Midbrain (tissue), 1 donor: ENCODE measurements at places on chromosomes 13 and 19.
A peak's percentile ranks its signal among the peaks of the same experiment; 100 is the strongest.

- peak; percentile 39 for DNase-seq
Observed at GRCh38 chr13:80361883-80362327, 21.0 kb upstream of the SPRY2 start.

DNA sequence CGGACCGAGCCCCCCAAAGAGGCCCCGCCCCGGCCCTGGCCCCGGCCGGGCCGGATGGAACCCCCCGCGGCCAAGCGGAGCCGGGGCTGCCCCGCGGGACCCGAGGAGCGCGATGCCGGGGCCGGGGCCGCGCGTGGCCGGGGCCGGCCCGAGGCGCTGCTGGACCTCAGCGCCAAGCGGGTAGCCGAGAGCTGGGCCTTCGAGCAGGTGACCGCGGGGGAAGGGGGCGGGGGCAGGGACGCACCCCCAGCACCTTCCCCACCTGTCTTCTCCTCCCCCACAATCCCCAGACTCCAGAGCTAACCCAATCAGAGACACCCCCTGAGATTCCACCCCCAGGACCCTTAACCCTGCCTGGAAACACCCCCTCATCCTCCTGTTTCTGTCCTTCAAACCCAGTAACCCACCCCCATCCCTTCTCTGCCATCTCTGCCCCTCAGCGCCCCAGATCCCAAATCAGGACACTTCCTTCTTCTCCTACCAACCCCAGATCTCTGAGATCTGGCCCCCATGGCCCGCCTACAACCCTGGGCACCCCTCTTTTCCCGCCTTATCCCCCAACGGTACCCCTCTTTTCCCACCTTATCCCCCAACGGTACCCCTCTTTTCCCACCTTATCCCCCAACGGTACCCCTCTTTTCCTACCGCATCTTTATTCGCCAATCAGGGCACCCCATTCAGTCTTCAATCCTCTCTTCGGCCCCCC is 505 bp downstream of the ZSWIM4 start:
- DNase-seq: no peak

DNA sequence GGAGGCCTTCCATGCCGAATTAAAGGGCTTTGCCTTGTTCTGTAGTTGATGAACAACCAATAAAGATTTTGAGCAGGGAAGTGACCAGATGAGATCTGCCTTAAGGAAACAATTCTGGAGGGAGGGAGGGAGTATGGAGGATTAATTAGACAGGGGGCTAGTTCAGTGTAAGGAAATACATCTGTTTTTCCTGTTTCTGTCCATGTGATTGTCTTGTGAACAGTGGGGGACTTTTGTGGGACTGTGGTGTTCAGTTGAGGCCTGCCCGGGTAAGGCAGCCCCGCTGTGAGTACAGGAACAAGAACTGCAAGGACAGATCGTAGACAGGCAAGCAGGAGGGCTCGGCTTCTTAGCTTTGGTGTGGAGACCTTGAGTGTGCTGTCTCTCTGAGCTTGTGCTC is 59.0 kb downstream of the DGKH start:
- no peak for DNase-seq

DNA sequence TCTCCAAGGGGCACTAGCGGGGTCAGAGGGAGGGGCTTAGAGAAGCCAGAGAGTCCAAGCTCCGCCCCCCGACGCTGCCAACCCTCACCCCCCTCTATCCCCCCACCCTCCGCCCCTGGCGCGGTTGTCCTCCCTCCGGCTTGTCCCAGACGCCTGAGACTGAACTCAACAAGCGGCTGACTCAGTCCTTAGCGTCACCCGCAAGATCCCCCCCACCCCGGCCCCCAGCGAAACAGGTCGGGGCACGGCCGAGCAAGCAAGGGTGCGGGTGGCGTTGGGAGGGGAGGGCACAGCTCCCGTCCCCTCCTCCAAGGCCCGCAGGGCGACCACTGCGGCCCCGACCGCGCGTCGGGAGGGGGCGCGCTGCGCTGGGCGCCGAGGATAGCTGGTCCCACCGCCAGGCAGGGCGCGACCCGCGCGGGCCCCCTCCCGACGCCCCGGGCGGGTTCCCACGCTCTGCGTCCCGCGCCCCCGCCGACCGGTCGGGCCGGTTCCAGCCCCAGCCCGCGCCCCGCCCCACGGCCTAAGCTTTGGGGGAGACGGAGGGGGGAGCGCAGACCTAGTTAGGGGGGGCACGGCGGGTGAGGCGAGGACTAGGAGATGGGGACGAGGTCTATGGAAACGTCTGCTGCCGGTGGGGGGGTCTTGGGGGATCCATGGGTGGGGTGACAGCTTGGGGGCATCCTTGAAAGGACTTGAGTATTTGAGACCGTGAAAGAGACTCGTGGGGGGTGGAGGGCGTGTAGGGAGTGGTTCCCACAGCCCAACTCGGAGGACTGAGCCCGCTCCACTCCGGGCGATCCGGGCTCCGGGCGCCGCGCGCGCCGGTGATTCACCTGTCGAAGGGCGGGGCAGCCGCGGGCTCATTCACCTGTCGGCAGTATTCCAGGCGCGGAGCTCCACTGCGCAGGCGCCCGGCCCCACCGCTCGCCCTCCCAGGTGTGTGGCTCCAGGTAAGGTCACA is 5.1 kb downstream of the NOTCH3 start:
- DNase-seq: no peak

DNA sequence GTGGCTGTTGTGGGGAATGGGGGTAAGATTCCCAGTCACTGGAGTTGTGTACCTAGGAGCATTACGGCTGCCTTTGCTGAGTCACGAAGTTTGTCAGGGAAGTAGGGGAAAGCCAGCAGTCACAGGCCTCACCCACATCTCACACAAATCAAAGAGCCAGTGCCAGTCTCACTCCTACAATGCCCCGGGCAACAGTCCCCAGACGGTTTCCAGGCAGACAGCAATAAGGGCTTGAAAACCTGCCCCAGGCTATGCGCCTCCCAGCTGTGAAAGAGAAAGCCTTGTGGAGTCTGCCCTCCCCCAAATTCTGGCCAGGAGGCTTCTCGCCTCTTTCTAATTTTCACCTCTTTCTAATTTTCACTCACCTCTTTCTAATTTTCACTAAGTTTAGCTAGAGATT is 142.3 kb upstream of the EDNRB start:
- DNase-seq: peak; percentile 5
